Stimulated activated CD4-positive, alpha-beta T cell treated with anti-CD3 and anti-CD28 coated beads, Interleukin-1b, Interleukin-23, amount 100 ng/mL, for 1 hour (primary cell): ENCODE measurements at places on chromosomes 12 and 14.

DNA sequence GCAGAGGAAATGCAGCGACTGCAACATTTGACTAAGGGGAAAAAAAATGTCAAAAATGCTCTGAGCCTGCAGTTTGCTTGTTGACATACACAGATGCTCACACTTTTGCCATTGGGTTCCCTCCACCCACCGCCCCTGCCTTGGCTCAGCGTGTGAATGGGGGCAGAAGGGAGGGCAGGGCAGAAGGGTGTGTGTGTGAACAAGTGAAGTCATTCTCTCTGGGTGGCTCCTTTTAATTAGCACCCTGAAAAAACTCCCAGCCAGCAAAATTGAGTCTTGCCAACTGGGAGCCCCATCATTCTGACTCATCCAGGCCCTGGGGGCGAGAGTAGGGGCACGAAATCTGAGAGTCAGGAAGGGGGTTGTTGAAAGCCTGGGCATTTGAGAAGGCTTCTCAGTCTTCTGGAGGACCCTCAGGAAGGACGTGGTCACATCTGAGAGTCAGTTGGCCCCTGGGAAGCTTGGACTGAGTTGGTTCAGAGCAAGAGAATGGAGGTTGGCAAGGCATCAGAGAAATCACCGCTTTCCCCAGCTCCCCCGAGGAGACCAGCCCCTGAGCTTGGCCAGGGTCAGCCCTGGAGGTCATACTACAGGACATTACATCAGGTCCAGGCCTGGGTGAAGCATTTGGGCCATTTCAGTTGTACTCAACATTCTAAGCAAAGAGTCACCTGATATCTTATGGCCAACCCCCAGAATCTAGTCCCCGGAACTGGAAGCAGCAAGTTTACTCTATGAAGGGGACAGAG lies 22.7 kb upstream of the KRT78 start:
- no peak for DNase-seq

- DNase-seq = no peak
Observed at GRCh38 chr12:67489007-67489406, 159.5 kb upstream of the DYRK2 start.

- no peak for DNase-seq
Observed at GRCh38 chr12:113086249-113087164, 30.0 kb downstream of the DTX1 start.

- no peak for DNase-seq
Observed at GRCh38 chr14:90421001-90421631, 24.3 kb downstream of the CALM1 start.
